A549 treated with dexamethasone at 1 μM for 4 hours (cell line): ENCODE measurements at places on chromosomes 4 and X. TPM values are rescaled to one million over a fixed set of nuclear protein-coding genes. Genes with fewer than 3 reads are reported as not detected.

The FAM9C gene
- 0.05 TPM in 1 of 5 replicates, not detected in the others for total RNA-seq

The AMBN gene
- total RNA-seq, result not detected in 5 replicates

The CFAP99 gene
- 0.06 to 0.13 TPM (median 0.09 TPM) in 4 of 5 replicates, not detected in the other for total RNA-seq

The TNMD gene
- not detected in 5 replicates for total RNA-seq

The CT83 gene
- not detected in 5 replicates for total RNA-seq

The GIMD1 gene
- total RNA-seq, result not detected in 5 replicates
